ENCODE measurements at places on chromosomes 2 and 18.

DNA sequence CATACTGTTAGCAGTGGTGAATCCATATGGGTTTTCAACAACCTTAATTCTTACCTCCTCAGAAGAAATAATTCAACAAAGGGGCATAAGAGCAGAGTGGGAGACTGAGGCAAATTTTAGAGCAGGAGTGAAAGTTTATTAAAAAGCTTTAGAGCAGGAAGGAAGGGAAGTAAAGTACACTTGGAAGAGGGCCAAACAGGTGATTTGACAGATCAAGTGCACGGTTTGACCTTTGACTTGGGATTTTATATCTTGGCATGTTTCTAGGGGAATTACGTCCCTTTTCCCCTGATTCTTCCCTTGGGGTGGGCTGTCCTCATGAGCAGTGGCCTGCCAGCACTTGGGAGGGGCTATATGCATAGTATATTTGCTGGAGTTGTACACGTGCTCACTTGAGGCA, 280.5 kb downstream of the MBD5 start:
- no peak for DNase-seq

GRCh38 chr2:185181901-185182300, 556.7 kb upstream of the FSIP2 start:
- DNase-seq: no peak

- no peak for DNase-seq
Measured at GRCh38 chr2:73291461-73292315, 1.7 kb downstream of the EGR4 start.

- no peak for DNase-seq
Measured at GRCh38 chr2:28348149-28348567, 44.5 kb upstream of the FOSL2 start.

GRCh38 chr2:102155703-102156515, 13.4 kb downstream of the IL1R1 start:
- peak; percentile 88 for DNase-seq

- no peak for DNase-seq
Measured at GRCh38 chr18:51712821-51713220, 515.3 kb upstream of the MEX3C start.
